Stimulated activated CD4-positive, alpha-beta T cell treated with anti-CD3 and anti-CD28 coated beads, Interleukin-2, amount 100 ng/mL, for 4 hours (primary cell): ENCODE measurements at places on chromosomes 11 and 22.

- no peak for DNase-seq
Measured at GRCh38 chr11:133582750-133583149, 50.4 kb upstream of the OPCML start.

DNA sequence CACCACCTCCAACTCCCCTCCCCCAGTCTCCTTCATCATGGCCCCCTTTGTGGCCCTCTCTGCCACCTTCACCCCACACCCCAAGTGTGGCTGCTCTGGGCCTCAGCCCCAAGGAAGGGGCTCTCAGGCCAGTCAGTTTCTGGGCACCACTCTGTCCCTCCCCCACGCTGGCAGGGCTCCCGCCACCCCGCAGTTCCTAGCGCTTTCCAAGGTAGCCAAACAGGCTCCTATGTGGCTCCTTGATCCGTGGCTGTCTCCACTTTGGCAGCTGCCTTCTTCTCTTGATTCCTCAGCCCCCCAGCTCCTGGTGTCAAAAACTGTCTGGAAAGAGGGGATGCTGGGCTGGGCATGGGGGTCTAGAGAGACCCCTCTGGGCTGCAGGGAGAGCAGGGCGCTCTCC lies 10.4 kb upstream of the CACNA1I start:
- no peak for DNase-seq

GRCh38 chr11:539971-540481 lies 2.7 kb downstream of the LRRC56 start:
- DNase-seq = no peak

- no peak for DNase-seq
Measured at GRCh38 chr11:21723678-21724077, 469.2 kb upstream of the ANO5 start.

GRCh38 chr11:13962562-13963168 lies at the start of gene SPON1:
Gene SPON1, plus strand, starts transcription at chr11:13962723. Its CDS starts 182 bp downstream, at chr11:13962905.
- peak; percentile 26 for DNase-seq

DNA sequence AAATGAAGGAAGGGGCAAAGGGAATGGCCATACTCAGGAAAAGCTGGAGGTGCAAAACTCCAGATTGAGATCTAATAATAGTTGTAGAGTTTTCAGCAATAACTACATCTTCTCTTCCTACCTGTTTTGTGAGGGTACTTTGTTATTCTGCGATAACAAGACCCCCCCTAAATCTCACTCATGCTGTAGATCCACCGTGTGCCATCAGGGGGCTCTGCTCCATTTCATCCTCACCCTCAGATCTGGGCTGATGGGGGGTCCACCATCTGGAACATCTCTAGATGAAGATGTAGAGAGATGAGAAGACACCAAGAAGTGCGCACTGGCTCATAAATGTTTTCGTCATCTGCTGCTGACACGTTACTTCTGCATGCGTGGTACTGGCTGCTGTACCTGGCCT lies 135.9 kb upstream of the KIRREL3 start:
- no peak for DNase-seq

GRCh38 chr11:26227301-26227746 lies 104.6 kb upstream of the ANO3 start:
- no peak for DNase-seq
